ENCODE measurements at places on chromosomes 2 and 18.
A peak's percentile ranks its signal among the peaks of the same experiment; 100 is the strongest.

DNA sequence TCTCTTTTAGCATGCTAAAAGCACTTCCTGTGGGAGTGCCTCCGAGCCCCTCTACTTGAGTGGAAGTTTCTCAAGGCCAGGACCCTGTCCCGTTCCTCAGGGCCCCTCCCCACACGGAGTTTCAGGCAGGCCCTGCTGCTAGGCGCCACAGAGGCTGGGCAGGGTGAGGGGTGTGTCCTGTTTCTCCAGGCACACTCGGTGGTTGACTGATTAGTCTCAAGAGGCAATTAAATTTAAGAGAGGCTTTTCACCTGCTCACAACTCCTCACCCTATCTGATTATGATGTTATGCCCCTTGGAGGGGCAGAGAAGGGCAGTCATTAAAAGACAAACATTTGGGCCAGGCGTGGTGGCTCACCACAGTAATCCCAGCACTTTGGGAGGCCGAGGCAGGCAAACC, 160.8 kb upstream of the HAAO start:
- no peak for DNase-seq

DNA sequence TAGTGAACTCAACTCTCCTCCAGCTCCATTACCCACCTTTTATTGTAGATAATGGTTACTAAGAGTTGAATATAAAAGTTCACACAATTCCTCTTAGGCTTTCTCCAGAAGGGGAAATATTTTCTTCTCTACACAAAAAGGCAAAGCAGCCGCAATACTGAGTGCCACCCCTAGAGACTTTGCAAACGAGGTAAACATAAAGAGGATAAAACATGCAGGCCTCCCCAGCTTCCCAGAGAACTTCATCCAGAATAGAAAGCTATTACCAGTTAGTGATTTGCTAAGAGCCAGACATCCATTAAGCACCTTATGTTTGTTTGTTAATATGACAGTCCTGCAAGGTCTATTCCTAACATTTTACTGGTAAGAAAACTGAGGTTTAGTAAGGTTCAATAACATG, 17.4 kb downstream of the ZNF521 start:
- no peak for DNase-seq

DNA sequence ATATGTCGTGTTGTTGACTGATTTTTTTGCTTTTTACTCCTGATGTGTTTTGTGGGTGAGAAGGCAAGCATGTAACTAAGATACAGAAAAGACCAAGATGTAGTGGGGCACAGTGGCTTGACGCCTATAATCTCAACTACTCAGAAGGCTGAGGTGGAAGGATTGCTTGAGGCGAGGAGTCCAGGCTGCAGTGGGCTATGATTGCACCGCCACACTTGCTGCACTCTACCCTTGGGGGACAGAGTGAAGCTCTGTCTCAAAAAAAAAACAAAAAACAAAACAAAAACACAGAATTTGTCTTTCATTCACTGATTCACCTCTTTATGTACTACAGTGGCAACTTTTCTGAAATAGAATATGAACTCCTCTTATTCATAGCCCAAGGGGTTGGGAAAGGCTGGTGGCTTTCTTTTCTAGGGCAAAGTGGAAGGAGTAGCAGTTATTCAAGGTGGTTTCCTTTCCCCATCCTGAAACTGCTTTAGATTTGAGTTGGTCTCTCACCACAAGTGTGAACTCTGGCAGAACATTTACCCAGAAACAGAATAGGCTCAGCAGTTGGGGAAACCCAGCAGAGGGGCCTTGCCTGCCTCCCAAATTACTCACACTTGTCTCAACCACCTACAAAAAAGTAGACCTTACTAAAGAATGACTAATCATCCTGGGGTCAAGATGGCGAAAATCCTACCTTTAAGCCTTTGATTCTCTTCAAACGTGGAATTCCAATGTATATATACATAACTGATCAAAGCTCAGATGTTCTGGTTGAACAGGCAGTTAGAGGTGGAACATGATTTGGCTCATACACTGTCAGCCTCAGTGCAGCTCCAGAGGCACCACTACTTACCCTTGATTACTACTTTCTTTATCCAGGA, 6.5 kb downstream of the TANK start:
- peak; percentile 10 for DNase-seq

DNA sequence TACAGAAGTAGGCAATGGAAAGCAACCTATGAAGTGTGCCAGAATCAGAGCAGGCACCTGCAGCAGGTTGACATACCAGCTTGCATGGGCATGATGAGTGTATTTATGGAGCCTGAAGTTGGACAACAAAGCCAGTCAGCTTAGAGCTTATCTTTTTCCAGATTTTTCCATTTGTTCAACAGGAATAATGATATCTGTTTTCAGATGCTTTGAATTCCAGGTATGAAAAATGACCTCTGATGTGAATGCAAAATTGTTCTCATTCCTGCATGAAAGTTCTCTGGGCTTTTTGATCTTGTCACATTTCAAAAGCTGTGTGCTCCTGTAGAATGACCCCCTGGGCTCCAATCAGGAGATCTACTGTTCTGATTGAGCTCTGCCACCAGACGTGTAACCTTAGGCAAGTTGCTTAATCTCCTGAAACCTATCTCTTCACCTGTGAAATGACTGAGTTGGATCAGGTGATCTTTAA, 38.2 kb upstream of the VIT start:
- DNase-seq: no peak

GRCh38 chr2:215059724-215060123, 78.7 kb downstream of the ABCA12 start:
- peak; percentile 57 for DNase-seq

- no peak for DNase-seq
These were observed 67.4 kb upstream of the HPCAL1 start for GRCh38 chr2:10235099-10235908.

DNA sequence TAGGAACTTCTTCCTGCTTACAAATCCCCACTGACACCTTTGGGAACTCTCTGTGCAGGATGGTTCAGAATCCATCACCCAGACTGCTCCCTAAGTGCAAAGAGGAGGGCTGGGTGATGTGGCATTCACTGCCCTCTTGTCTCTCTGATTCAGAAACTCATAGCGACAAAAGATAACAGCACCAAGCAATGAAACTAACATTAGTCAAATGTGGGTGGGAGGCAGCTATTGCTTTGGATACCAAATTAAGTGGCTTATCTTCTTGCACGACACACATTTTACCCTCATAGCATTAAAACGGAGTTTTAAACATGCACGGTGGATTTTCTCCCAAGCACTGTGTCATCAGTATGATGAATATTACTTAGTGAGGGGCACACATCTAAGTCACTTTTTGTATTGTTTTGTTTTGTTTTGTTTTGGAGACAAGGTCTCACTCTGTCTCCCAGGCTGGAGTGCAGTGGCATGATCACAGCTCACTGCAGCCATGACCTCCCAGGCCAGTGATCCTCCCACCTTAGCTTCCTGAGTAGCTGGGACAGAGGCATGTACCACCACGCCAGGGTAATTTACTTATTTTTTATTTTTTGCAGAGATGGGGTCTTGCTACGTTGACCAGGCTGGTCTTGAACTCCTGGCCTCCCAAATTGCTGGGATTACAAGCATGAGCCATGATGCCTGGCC, 40.9 kb upstream of the NEB start:
- no peak for DNase-seq

- DNase-seq: no peak
These were observed 60.1 kb upstream of the IL1RL1 start for GRCh38 chr2:102251042-102251848.

GRCh38 chr2:111975053-111975552, 76.7 kb downstream of the MERTK start:
- peak; percentile 88 for DNase-seq

DNA sequence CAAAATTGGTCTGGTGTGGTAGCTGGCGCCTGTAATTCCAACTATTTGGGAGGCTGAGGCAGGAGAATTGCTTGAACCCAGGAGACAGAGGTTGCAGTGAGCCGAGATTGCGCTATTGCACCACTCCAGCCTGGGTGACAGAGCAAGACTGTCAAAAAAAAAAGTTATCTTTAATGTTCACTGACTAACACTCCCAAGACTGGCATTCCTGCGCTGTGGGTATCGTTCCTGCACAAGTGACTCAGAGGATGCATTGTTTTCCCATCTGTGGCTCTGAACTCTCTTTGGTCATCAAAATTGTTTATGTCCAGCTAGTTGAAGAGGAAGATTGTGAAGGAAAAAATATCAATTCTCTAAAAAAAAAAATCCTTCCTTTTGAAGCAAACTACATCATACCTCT, 539.0 kb downstream of the SOX11 start:
- peak; percentile 78 for DNase-seq

GRCh38 chr2:120445449-120446143, 99.7 kb downstream of the INHBB start:
- no peak for DNase-seq

- no peak for DNase-seq
These were observed 87.7 kb downstream of the SH3YL1 start for GRCh38 chr2:175880-176820.

- no peak for DNase-seq
These were observed 10.1 kb upstream of the ROCK2 start for GRCh38 chr2:11354363-11355154.

DNA sequence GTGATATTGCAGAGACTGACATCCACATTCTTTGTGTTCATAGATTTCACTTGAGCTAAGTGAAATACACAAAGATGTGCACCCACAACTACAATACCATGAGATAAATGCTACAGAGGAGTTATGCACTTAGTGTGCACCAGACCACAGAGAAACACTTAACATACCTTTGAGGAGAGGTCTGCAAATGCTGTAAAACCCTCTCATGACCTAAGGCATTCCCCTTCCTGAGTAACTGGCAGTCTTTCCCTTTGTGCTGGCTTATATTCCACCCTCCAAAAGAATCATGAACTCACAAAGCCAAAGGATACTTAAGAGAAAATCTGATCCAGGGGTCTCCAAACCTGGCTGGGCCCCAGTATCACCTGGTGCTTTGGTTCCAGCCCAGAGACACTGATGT, 16.2 kb downstream of the NXPH2 start:
- DNase-seq: no peak

- no peak for DNase-seq
These were observed 58.1 kb upstream of the SDC1 start for GRCh38 chr2:20282916-20283592.

- no peak for DNase-seq
These were observed 28.2 kb downstream of the SDC1 start for GRCh38 chr2:20196657-20197161.

DNA sequence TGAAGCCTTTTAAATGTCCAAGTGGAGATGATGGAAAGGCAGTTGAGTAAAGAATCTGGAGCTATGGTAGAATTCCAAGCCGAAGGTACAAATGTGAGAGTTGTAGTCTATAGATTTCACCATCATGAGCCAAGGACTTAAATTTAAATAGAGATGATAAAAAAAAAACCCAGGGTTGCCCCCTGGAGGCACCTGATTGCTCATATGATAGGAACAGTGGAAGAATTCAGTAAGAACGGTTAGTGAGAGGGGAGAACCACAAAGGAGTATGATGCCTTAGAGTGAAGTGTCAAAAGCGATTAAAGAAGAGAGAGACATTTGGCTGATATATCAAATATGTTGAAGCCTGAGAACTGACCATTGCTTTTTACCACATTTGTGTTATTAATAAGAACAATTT, 11.9 kb downstream of the NYAP2 start:
- DNase-seq: no peak

DNA sequence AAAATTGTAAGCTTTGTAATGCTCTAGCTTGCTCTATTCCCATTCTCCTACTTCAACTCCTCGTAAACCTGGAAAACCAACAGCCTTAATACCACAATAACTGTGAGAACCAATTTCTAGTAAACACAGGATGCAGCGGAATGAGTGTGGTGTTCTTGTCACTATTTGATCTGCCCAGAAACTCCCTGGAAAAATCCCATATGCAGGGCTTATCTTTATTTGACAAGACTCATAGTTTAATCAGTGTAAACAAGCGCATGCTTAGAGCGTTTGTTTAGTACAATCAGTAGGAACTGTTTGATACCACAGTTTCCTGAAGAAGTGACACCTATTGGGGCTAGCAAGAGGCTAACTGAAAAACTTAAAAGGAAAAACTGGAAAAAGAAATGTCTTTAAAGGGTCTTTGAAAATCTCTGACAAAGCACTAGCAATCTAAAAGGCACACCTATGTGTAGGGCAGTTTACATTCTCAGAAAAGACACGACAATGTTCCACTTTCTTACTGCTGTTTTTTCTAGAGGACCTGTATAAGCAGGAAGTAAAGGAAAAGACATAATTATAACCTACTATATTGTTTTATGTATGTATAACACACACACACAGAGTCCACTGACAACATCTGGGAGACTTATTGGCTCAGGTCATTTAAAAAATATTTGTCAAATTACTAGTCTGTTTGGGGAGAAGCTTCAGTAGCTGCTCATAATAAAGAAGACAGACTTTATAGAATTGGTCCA, 241.4 kb upstream of the KLHL14 start:
- DNase-seq: no peak

DNA sequence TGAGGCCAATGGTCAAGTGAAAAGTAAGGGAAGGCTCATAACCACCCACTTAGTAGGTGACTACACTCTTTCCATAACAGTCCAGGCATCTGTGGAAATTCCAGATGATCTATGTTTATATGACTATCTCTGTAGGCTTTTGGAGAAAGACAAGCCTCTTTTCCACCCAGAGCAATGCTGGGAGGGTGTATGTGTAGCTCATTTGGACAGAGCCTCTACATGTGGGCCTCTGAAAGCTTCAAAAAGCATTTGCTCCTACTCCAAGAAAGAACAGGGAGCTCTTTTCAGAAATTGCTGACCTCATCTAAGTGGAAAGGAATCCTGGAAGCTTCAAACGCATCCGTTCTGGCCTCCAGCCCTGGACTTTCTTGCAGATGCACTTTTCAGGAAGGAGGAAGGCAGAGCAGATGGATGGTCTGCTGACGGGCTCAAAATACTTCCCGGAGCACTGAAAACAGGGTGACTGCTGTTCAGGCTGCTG, 308.7 kb downstream of the LRATD1 start:
- no peak for DNase-seq

- DNase-seq: no peak
These were observed 176.0 kb downstream of the GFPT1 start for GRCh38 chr2:69211048-69211447.

GRCh38 chr2:132911726-132912724, 242.0 kb upstream of the LYPD1 start:
- DNase-seq: no peak

DNA sequence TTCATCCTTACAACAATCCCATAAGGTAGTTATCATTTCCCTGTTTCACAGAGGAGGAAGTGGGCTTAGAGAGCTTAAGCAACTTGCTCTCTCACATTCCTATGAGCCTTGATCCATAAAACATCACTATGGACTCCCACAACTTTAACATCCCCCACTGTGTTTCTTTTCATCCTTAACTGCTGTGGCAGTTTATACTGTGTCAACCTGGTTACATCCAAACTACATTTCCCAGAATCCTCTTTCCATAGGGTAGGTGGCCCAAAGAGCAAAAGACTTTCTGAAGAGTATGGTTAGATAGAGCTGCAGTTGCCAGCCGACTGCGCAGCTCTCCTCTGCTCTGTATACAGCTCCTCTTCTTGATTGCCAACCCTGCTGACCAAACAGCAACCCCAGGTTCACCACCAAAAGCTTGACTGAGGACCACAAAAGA, 22.5 kb downstream of the MAP3K2 start:
- DNase-seq: no peak

GRCh38 chr2:80001701-80002101, 302.9 kb downstream of the LRRTM1 start:
- DNase-seq: no peak

GRCh38 chr18:38982072-38982471, 1416.5 kb upstream of the CELF4 start:
- no peak for DNase-seq
